ENCODE measurements at places on chromosomes 2 and 18.

- DNase-seq = no peak
Observed at GRCh38 chr18:27109451-27109850, 75.7 kb downstream of the CHST9 start.

DNA sequence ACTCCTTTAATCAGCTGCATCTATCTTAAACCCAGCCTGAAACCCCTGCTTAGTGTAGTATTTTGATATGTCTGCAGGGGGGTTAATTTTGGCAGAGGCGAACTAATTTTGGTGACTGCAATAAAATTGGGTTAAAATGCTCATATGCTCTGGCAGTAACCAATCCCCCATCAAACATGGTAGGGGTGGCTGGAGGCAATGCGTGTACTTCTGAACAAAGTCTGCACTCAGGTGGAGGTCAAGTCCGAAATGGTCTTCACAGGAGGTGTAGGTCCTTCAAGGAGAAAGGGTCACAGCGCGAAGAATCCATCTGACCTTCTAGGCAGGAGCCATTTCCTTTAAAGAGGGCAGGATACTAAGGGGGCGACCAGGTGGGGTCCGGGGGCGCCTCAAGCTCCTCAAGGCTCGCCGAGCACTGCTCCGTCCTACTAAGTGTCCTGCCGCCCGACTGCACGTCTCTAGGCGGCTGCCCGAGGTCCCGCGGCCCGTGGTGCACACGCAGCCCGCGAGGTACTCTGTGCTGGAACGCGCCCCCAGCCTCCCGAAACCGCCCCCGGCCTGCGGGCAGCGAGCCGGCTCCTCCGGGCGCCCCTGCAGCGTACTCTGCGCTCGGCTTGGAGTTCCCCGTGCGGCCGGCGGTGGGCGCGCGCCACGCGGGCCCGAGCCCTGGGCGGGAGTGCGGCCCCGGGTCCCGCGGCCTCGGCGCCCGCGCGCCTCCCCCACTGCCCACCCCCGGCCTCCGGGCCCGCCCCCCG, 1.7 kb upstream of the LDLRAD4 start:
- no peak for DNase-seq

- no peak for DNase-seq
Observed at GRCh38 chr2:240922245-240922981, 16.3 kb downstream of the CROCC2 start.

DNA sequence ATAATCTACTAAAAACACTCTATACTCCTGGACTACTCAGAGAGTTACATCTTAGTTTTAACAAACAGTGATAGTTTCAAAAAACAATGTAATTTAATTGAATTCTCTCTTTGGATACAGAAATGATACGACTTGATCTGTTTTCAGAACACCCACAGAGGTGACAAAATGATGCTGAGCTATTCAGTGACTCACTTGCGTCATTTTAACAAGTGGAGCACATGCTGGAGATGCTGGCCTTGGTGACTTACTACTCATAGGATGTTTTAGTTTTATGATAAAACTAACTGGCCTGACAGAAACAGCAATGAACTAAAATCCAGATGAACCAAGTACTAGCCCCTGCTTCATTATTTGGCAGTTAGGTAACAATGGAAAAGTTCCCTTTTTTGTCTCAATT, 101.3 kb upstream of the ITGB6 start:
- no peak for DNase-seq

- no peak for DNase-seq
Observed at GRCh38 chr2:222796413-222797103, 64.3 kb upstream of the ACSL3 start.

DNA sequence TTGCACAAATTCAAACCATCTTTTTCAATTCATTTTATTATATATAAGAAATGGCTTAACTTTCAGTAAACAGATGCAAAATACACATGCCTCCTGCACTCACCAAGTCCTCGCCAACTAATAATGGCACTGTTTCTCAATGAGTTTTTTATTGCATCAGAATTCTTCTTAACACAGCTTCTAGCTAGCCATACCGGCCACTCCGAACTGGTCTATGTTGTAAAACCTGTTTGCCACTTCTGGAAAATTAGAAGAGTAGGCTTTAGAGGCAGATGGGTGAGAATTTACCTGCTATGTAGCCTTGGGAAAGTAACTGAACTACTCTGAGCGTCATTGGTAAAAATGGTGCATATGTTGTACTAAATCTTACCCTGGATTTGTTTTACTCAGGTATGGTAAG, 100.6 kb upstream of the LHCGR start:
- no peak for DNase-seq

- no peak for DNase-seq
Observed at GRCh38 chr2:128734521-128735295, 416.0 kb upstream of the HS6ST1 start.

DNA sequence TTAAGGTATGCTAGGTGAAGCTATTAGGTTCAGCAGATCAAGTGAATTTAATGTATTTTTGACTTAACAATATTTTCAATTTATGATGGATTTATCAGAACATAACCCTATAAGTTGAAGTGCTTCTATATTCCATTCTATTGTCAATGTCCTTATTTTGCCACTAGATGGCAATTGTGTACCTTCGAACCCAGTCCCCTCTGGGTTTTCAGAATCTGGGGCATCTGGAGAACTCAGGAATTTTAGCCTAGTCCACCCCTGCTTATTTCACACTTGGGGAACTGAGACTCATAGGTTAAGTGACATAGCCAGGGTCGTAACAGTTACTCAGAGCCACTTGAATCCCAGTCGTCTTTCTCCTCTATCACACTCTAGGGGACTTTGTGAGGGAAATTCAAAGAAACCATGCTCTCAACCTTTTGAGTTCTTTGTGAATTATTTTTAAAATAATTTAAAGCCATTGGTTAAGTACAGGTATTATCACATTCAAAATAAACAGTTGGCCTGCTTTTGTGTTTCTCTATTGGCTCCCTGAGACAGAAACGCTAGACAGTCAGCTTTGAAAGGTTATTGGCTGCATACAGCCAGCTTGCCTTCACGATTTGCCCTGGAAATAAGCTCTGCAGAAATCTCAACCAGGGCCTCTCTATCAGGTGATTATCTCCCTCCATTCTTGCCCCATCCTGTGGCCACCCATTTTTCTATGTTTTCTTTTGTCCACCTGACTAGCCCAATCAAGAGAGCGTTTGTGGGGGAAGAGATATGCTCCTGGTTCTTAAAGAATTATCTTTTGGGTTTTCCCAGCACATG, 145.0 kb downstream of the TTC27 start:
- no peak for DNase-seq

GRCh38 chr2:138475277-138475776, 26.2 kb upstream of the SPOPL start:
- no peak for DNase-seq

DNA sequence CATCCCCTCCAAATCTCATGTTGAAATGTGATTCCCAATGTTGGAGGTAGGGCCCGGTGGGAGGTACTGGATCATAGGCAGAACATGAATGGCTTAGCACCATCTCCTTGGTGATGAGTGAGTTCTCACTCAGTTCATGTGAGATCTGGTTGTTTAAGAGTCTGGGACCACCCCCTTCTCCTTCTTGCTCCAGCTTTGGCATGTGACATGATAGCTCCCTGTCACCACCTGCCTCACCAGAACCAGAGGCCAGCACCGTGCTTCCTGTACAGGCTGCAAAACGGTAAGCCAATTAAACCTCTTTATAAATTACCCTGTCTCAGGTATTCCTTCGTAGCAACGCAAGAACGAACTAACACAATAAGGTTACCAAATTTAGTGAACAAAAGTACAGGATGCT, 95.4 kb downstream of the ZBTB7C start:
- DNase-seq = no peak

GRCh38 chr2:205868053-205868452, 185.8 kb downstream of the NRP2 start:
- DNase-seq = no peak

GRCh38 chr18:10449396-10449795, 5.0 kb upstream of the APCDD1 start:
- no peak for DNase-seq

DNA sequence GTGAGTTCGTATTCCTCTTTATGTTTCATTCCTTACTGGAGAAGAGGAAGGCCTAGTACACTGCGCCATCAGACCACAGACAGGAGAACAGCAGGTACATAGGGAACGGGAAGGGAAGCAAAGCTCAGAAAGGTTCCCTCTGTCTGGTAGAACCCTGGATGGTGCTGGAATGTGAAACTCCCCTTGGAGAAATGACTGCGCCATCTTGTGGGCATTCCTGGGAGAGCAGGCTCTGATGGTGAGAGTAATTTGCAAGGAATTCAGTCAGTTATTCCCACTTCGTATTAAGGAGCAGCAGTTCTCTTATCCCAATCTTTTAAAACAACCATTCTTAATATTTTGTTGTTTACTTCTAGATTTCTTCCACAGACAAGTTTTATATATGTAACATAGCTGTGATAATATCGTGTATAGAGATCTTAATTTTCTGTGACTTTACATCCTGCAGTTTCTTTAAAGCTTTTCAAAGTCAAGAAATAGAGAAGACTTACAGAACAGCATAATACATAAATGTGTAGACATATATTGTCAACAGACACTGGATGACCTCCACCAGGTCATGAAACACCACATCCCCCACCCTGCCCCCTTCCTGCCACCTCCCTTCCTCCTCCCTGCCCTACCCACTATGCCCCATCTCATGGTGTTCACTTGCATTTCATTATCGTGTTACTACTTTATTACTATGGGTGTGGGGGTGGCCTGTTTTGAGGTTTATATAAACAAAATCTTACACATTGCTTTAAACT, 83.9 kb downstream of the ARHGEF4 start:
- DNase-seq = no peak

GRCh38 chr2:132669908-132670495, at the start of gene LYPD1:
TSS of gene LYPD1 (minus strand) at chr2:132670205. CDS start at chr2:132669932, 273 bp downstream.
- DNase-seq = no peak

DNA sequence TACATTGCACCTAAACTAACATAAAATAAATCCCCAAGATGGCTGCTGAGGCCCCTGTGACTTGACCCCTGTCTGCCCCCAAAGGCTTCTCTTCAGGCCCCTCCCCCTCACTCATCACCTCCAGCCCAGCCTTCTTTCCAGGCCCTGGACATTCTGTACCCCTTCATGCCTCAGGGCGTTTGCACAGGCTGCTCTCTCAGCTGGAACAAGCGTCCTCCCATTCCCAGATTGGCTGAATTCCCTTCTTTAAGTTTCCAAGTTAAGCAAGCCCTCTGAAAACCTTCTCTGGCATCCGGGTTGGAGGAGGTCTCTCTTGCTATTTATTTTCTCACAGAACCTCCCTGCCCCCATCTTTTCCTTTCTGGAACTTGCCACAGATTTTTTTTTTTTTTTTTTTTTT, 165.2 kb upstream of the BCL2L11 start:
- no peak for DNase-seq

DNA sequence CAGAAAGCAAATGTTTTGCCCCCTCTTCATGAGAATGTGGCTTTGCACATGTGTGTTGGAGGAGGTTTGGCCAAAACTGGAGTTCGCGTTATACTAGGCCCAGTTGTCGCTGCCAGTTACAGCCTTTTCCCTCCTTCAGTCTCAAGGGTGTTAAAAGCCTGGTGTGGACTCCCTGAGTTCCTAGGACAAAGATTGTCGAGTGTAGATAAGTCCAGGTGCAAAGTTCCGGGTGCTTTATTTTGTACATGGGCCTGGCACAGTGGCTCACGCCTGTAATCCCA, 542 bp upstream of the RNF103 start:
- no peak for DNase-seq

- DNase-seq = no peak
Observed at GRCh38 chr2:88709181-88709631, 17.7 kb downstream of the RPIA start.

GRCh38 chr2:181546086-181546485, 88.9 kb downstream of the ITGA4 start:
- DNase-seq = no peak

DNA sequence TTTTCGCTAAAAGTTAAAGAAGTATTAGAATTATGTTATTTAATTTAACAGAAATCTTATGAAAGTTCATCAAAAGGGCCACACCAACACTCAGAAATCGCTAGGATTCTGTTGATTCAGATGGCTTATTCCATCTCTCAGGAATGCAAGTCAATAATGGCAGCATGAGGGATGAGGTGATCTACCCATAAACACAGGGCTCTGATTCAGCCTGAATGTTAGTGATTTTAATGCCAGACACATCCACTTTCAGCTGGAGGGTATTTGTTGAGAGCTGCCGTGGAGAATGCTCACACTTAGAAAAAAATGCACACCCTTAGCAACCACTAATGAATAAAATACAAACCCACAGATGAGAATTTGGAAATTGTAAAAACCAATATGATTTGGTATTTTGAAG, 173.3 kb upstream of the ERBB4 start:
- DNase-seq = no peak

DNA sequence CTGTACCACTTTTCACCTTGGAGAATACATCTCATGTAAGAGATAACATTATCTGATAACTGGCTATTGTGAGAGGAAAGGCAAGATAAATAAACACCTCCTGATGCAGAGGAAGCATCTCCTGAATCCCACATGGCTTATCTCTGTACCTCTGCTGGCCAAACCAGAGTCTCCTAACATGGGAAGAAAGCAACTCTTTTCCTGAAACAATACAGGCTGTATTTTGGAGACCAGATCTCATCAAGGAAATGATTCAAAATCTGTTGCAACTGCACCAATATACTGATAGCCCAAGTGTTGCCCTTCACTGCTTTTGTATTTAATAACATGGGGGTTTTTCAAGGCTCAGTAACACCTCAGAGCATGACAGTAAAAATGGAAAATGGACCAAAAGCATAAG, 106.9 kb downstream of the MREG start:
- DNase-seq = no peak

GRCh38 chr18:62586151-62586774, 63.4 kb downstream of the ZCCHC2 start:
- no peak for DNase-seq

DNA sequence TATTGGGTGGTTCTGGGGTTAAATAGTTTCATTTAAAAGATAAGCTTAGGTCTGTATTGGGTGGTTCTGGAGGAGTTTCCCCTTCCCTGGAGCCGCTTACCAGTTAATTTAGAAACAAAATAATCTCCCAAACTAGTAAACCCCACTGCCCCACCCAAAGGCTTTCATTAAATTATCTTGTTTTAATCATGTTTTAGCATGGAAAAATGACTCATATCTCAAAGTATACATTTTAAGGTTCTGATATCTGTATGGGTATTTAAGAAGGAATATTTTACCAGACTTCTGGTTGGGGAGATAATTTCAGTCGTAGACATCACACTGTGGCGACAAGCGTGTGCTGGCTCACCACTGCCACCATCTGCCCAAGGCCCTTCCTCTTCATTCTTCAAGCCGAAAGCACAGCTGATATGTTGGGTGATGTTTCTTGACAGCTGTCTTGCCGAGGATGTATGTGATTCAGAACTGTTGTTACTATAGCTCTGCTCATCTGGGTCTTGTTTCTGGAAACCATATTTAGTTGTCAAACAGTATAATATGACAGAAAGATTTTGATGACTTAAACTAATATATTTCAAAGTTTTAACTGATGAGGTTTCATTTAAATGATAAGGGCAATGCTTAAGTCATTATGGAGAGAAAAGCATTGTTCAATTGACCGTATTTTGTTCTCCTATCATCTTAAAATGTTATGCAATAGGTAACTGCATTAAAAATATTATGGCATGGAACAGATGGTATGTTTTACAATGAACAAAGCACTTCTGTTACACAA, 5.1 kb downstream of the FIGLA start:
- DNase-seq = no peak
